ELR (cell line): ENCODE measurements at places on chromosomes 3 and 15.

- no peak for DNase-seq
These were observed 28.3 kb downstream of the ST8SIA2 start for GRCh38 chr15:92421976-92422375.

DNA sequence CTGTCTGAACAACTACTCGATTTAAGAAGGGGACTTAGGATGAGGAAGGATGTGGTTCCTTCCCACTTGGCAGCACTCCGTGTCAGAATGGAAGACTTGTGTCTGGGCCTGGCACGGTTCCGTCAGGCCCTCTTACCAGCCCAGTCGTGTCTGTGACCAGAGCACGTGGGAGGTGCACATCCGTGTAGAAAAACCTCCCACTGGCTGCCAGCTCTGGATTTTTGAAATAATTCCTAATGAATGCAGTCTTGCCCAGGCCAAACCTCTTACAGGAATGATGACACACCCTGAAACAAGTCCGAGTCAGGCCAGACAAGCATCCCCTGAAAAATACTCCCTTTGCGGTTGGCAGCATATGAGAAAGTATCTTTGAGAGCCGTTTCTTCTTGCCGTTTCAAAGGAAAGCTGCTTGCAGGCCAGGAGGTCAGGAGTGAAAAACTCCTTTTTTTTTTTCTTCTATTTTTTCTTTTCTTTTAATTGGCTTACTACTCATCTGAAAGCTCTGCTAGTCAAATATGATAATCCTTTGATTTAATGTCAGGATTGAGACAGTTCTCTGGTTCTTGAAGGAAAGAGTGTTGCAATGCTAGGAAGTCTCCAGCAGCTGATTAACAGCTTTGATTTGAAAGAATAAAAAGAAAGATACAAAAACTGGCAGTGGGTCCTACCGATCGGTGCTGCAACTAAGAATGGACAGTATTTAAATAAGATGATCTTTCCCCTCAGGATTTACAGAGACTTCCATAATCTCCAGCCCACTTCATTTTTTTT lies 19.8 kb downstream of the IL1RAP start:
- peak; percentile 90 for DNase-seq

- peak; percentile 80 for DNase-seq
These were observed 13.1 kb upstream of the DYNC1LI1 start for GRCh38 chr3:32583708-32584107.

DNA sequence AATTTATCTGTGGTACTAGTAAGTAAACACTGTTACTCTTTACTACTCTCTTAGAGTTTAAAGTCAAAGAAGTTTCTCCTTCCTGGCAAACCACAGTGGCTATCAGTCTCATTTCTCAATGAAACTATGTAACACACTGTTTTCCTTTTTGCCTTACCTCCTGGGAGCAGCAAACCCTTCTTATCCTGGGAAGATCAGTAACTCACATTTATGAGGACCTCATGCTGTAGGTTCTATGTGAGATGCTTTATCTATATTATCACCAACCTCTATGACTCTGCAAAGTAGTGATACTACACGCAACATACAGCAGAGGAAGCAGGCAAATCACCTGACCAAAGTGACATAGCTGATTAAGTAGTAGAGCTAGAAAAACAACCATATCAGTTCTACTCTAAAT lies 35.3 kb downstream of the PBRM1 start:
- peak; percentile 19 for DNase-seq

DNA sequence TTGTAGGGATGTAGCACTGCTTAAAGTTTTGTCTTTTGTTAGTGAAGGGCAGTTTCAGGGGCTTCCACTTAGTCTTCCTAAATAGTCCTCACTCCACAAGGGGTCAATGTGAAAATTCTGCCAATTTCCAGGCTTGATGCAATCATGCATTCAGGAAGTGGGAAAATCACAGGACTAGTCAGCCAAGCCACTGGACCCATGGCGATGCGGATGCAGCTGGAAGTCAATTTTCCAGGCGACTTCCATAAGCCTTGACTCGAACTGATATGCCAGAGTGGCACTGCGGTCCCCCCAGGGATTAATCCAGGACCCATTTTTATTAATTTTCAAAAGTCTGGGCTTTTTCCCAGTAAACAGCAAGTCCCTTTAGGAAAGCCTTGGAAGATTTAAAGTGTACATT lies 26.1 kb downstream of the GBE1 start:
- DNase-seq = no peak

- no peak for DNase-seq
These were observed 147.5 kb downstream of the ALDH1A2 start for GRCh38 chr15:57917998-57918397.

DNA sequence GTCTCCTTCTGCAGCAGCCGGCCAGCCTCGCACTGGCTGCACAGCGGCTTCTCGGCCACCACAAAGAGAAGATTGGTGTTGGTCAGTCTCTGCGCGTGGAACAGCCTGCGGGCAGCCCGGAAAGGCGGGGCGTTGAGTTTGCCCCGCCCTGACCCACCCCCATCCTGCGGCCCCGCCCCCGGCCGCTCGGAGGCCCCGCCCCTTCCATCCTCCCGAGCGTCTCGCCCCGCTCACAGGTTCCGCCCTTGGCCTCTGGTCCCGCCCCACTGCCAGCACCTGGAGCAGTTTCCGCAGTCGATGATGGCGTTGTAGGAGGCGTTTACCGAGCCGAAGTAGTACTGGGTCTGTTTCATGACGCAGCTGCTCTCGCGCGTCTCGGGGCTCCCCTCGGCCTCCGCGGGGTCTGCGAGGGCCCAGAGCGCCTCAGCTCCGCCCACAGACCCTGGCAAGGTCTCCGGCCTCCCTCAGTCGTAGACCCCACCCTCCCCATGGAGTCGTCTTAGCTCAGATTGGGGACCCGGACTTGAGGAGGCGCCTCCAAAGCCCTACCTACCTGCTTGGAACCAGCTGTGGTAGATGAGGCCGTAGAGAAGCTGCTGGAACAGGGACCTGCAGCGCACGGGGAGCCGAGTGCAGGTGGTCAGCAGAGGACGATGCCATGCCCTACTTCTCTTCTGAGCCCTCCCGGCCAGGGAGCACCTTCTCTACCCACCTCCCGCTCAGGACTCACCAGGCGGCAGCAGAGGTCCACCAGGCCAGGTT lies 5.9 kb upstream of the TMEM115 start:
- DNase-seq = peak; percentile 66

- peak; percentile 22 for DNase-seq
These were observed 2.3 kb downstream of the PHLDB2 start for GRCh38 chr3:111861391-111861790.

- no peak for DNase-seq
These were observed 716.8 kb upstream of the BCHE start for GRCh38 chr3:166554023-166554422.

- DNase-seq = no peak
These were observed 15.4 kb upstream of the PLA2G4F start for GRCh38 chr15:42171795-42172194.

- no peak for DNase-seq
These were observed 9.6 kb upstream of the TRPM1 start for GRCh38 chr15:31111091-31111647.

DNA sequence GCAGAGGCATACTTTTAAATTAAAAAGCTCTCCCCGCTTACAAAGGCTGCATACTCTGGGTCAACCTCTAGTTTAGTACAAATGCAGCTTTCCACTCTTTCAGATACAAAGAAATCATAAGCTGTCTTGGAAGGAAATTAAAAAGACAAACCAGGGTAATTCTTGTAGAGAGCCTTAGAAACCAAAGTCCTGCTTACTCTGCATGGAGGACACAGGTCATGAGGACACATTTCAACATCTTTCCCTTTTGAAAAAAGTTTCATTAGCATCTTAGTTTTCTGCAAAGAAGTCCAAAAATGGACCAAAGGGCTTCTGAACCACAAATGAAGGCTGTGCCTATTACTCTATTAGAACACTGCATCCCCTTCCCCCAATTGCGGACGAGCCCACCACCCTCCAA lies 50.5 kb upstream of the WNT5A start:
- DNase-seq = no peak

GRCh38 chr3:50010959-50011358 lies 71.0 kb downstream of the RBM6 start:
- DNase-seq = peak; percentile 77

- DNase-seq = no peak
These were observed 187.8 kb upstream of the TTC14 start for GRCh38 chr3:180414157-180414556.

DNA sequence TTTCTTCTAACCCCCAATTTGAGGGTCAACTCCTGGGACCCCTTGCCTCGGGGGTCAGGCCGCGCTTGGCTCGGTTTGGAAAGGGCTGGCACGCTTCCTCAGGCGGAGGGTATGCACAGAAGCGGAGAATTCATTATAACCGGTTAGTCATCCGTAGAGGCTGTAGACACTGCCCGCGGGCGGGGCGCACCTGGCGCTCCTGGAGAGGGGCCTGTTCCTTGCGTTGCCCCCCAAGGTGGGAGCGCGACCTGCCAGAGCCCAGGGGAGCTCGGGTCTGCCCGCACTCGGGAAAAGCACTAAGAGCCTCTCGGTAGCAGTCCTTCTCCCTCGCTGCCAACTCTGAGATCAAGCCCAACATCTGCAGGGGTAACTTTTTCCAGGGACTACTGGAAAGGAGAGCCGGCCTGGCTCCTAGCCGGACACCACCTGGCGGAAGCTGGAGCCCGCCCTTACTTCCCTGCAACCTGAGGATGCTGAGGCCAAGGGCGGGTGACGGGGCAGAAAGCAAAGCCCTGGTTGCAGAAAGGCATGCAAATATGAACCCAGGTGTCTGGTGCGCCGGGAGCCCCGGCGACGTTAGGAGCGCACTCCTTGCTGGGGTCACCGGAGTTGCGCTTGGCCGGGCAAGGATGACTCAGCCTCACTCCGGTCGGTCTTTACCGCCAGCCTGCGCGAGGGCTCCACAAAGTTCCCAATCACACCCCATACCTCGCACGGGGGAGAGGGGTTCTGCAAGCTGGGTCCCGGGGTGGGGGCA lies 1.5 kb upstream of the CACNA2D3 start:
- no peak for DNase-seq

- peak; percentile 50 for DNase-seq
These were observed 133.9 kb upstream of the LRRFIP2 start for GRCh38 chr3:37308247-37308646.

GRCh38 chr3:143830786-143831185 lies 17.5 kb downstream of the SLC9A9 start:
- DNase-seq = no peak

GRCh38 chr15:74345051-74345450 lies 22.4 kb downstream of the CYP11A1 start:
- DNase-seq = peak; percentile 74

- no peak for DNase-seq
These were observed 35.7 kb upstream of the NECTIN3 start for GRCh38 chr3:111035902-111036301.

DNA sequence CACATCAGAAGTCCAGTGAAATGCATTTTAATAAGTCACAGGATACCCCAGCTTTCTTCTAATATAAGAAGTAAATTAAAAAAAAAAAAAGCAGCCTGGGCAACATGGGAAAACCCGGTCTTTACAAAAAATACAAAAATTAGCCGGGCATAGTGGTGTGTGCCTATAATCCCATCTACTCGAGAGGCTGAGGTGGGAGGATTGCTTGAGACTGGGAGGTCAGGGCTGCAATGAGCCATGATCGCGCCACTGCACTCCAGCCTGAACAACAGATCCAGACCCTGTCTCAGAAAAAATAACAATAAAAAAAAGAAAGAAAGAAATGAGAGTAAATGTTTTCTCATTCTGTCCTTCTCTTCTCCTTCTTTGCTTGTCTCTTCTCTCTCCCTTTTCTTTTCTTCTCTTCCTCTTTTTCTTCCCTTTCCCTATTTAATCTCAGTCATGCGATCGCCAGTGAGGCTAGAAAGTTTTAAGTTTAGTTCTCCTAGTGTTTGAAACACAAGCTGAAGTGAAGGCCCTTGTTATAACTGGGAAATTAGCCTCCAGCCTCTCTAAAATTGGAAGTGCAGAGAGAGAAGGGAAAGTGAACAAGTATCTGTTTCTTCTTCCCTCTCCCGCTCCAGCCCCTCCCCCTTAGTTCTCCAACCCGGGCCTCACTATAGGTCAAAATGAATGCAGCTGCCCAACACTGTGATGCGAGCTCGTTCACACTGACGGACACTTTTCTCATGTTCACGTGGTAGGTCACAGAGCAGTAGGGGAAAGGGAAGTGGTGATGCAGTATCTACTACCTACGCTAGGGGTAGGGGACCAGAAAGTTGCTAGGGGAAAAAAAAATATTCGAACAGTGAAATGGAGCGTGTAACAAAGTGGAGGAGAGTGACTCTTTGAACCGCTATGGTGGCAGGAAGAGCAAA lies 23.5 kb upstream of the TSC22D2 start:
- DNase-seq = no peak

DNA sequence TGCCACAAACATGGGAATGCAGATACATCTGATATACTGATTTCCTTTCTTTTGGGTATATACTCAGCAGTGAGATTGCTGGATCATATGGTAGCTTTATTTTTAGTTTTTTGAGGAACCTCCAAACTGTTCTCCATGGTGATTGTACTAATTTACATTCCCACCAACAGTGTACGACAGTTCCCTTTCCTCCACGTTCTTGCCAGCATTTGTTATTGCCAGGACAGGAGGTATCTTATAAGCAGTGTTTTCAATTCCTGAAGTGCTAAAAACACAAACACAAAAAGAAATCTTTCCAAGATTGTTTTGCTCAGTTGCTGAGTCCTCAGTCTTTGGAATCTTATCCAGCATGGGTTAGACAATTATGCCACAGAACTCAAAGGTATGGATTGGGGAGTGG lies 13.5 kb downstream of the GTF2E1 start:
- DNase-seq = no peak

DNA sequence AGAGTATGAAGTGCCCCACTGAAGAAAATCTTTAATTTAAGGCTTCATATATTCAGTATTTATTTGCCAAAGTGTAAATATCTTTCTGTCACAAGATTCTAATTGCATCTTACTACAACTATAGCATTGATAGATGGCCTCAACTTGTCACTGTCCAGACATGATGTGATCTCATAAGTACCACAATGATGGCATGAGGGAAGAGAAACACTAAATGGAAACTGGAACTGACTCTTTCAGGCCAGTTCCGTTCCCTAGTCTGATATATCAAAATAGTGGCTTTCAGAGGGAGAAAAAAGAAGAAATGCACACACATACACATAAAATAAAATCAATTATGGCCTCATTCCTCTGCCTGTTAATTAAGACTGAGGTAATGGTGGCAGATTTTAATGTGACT lies 615.7 kb downstream of the TBL1XR1 start:
- no peak for DNase-seq

GRCh38 chr3:46670000-46670890 lies 23.2 kb downstream of the ALS2CL start:
- DNase-seq = no peak
